ENCODE measurements at places on chromosomes 16 and 17.
A peak's percentile ranks its signal among the peaks of the same experiment; 100 is the strongest.

GRCh38 chr16:75485230-75486013, 9.8 kb downstream of the CHST6 start:
- peak; percentile 51 for DNase-seq

DNA sequence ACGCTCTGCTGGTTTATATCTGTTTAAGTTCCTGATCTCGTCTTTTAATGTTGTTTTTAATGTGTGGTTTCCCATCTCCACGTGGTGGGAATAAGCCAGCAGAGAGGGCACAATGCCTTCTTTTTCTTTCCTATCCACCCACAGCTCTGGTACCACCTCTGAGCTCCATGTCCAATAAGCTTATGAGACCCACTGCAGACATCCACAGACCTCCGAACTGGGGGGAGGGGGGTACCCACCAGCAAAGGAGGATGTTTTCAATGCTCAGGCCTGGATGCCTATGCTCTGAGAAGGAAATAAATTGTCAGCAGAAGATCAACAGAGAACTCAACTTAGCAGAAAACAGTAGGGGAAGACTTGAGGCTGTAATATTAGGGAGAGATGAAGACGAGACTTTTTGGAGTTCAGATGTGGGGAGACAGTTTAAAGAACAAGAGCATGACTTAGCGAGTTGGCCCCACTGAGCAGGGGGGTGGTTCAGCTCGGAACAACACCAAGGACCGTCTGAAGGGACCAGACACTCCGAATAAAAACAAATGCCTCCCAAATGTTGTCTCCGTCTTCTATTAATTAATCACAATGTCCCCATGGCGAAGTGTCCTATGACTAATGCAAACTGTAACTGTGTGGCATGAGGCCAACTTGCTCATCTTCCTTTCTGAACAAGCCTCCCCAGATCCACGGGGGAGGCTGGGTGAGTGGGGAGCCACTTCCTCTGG, 62.7 kb downstream of the GAS7 start:
- no peak for DNase-seq

DNA sequence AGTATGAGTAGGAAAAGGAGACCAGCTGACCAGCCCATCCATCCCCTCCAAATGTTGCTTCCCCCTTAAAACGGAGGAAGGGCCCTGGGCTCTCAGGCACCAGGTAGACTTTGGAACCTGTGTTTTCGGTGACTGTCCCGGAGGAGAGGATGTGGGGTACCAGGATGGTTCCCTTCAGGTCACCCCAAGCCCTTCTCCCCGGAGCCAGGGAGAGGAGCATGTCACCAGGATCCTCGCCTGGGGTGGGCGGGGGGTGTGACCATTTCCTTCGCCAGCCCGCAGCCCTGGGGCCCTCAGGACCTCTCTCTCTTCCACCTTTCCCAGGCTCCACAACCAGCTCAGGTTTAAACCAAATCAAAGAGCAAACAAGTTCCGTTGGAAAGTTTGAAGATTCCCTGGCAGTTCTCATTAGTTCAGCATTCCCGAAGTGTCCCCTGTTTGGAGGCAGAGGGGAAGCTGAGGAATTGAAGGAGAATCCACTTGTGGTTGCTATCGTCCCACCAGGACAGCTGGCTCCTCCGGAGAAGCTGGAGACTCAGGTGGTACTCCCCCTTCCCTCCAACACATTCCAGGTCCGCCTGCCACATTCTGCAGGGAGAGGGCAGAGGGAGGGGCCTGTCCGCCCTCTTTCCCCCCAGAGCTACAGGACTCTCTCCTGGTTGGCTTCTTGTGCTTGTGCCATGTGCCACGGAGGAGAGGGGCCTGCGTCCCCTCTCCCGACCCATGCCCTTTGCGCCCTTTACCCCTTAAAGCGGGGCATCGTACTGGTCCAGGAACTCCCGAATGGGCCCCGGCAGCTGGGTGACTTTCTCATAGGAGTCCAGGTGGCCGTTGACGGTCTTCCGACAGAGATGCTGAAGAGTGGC, 2.0 kb downstream of the SOCS3 start:
- no peak for DNase-seq

- peak; percentile 65 for DNase-seq
These were observed 5.8 kb upstream of the HOXB9 start for GRCh38 chr17:48631693-48632578.

GRCh38 chr16:83928341-83929055, 24.5 kb upstream of the OSGIN1 start:
- no peak for DNase-seq

Measured in posterior vena cava (tissue), 2 donors.